Left ventricle myocardium inferior (tissue), 1 donor: ENCODE measurements at places on chromosomes 6 and 20. TPM values are rescaled to one million over a fixed set of nuclear protein-coding genes. Genes with fewer than 3 reads are reported as not detected.

GRCh38 chr20:19785173-19785982, 27.3 kb downstream of the RIN2 start:
- H3K4me1 ChIP-seq, result peaks cover 74% of the 10 kb centered on the region
- no peaks in the 10 kb centered on the region for H3K27me3 ChIP-seq
- DNase-seq, result no peak
- H3K36me3 ChIP-seq, result no peaks in the 10 kb centered on the region

- no peaks in the 10 kb centered on the region for H3K4me1 ChIP-seq
- H3K36me3 ChIP-seq, result no peaks in the 10 kb centered on the region
- H3K27me3 ChIP-seq, result peaks cover 87% of the 10 kb centered on the region
- H3K4me3 ChIP-seq, result no peak overlapping the region
Measured at GRCh38 chr20:61259741-61260140, 7.7 kb downstream of the CDH4 start.

DNA sequence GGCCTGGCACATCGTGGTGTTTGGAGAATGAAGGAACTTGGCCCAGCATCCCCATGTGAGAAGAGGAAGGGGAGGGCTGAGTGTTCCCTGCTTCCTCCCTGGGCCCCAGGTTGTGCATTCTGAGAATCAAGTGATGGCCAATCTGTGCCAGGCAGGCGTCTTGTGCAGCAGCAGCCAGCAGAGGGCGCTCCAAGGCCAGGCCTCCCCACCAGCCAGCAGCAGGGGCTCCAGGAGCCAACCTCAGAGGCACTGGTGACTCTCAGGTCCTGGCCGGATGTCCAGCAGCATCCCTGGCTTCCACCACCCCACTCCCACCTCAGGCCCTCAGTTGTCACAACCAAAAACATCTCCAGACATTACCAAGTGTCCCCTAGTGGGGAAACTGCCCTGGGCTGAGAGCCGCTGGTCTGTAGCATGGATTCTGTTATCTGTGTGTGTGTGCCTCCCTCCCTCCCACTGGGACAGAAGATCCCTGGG, 192.0 kb downstream of the PREX1 start:
- no peak overlapping the region for H3K4me3 ChIP-seq
- H3K27ac ChIP-seq, result no peak overlapping the region
- H3K27me3 ChIP-seq, result no peaks in the 10 kb centered on the region
- H3K36me3 ChIP-seq, result peaks cover 49% of the 10 kb centered on the region

DNA sequence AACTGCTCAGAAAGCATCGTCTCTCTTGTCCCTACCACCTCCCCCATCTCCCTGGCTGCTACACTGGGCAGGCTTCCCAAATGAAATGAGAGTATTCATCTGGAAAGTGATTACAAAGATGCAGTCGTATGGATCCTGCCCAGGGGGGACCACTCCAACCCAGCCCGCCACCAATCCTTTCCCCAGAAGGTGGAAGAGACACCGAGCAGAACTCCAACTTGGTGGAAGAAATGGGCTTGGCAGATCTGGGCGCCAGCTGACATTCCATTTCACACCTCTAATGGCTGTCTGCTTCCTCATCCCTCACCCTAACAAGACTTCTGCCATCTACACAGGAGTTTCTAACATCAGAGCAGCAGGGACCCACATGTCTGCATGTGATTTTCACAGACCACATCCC, 12.7 kb downstream of the PKHD1 start:
- H3K27me3 ChIP-seq, result peaks cover 18% of the 10 kb centered on the region
- H3K36me3 ChIP-seq, result no peaks in the 10 kb centered on the region
- no peak overlapping the region for H3K27ac ChIP-seq
- DNase-seq, result no peak
- no peaks in the 10 kb centered on the region for H3K4me1 ChIP-seq

GRCh38 chr20:15205028-15205427, 867.6 kb upstream of the FLRT3 start:
- H3K27ac ChIP-seq, result no peak overlapping the region
- no peaks in the 10 kb centered on the region for H3K36me3 ChIP-seq
- H3K4me3 ChIP-seq, result no peak overlapping the region
- DNase-seq, result no peak
- no peaks in the 10 kb centered on the region for H3K27me3 ChIP-seq

DNA sequence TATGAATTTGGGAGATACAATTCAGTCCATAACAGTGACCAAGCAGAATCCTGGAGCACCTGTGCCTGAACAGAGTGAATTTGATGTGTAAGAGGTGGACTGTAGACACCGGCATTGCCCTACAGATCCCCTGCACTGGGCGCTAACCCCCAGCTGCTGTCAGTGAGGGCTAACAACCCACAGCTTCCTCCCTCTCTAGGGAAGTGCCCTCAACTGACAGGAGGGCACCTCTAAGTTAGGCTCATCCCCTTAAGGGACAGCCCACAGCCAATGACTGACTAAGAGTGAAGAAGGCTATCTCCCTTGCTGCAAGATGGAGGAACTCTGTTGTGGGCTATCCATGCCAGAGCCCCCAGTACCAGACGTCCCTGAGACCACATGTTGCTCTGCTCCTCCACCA, 15.3 kb upstream of the BPIFB1 start:
- peaks cover 84% of the 10 kb centered on the region for H3K27me3 ChIP-seq
- H3K4me1 ChIP-seq, result no peaks in the 10 kb centered on the region
- no peak overlapping the region for H3K27ac ChIP-seq
- H3K4me3 ChIP-seq, result no peak overlapping the region
- H3K36me3 ChIP-seq, result no peaks in the 10 kb centered on the region

DNA sequence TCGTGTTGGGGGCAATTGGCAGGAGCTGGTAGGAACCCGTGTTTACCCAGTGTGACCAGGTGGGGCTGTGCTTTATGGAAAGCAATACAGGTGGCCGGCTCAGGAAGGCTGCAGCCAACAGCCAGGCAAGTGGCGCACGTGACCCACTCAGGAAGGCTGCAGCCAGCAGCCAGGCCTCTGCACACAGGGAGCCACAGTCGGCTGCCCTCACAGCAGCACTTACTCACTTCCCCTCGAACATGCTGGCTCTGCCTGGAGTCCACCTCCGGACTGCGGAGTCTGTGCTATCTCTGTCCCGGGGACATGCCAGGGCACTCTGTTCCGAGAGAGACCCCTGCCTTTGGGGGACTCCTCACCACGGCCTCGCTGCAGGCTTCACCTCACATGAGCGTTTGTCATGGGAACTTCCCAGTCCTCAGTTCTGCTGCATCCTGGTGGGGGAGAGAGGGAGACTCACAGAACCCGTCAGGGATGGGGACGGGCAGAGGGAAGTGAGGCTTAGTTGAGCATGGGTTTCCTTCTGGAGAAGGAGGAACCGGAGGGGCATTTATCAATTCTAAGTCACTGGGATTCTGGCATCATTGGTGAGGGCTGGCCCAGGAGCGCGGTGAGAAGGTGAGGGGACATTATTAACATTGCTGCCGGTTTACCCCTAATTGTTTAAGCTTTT, 76.8 kb downstream of the TTLL2 start:
- no peak overlapping the region for H3K27ac ChIP-seq
- no peak overlapping the region for H3K4me3 ChIP-seq
- no peaks in the 10 kb centered on the region for H3K4me1 ChIP-seq
- no peaks in the 10 kb centered on the region for H3K36me3 ChIP-seq

DNA sequence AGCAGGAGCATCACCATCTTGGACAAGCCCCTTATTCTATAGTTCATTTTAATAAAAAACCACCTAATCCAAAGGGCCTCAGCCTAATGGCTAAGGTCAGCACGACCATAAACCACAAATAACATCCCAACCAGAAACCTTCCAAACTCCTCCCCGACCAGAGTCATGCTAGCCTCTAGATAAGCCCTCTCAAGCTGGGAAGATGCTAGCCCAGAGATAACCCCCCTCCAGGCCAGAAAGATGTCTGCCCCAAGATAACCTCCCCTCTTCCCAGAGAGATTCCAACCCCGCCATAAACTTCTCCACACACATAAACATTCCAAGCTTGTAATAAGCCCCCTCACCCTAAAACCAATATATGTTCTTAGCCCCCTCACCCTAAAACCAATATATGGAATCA, 38.5 kb upstream of the OR14J1 start:
- H3K4me1 ChIP-seq, result no peaks in the 10 kb centered on the region
- H3K27ac ChIP-seq, result no peak overlapping the region

Gene ZDHHC14
- 10.0 TPM for total RNA-seq

Gene LAMP5
- not detected for total RNA-seq

Gene ARG1
- 0.22 TPM for total RNA-seq

Gene PACRG
- 10.5 TPM for total RNA-seq

Gene CALHM4
- total RNA-seq, result not detected
